ENCODE measurements at places on chromosomes 7 and 10.
A peak's percentile ranks its signal among the peaks of the same experiment; 100 is the strongest.

GRCh38 chr7:106165337-106165736 lies 53.2 kb upstream of the SYPL1 start:
- no peak for DNase-seq

DNA sequence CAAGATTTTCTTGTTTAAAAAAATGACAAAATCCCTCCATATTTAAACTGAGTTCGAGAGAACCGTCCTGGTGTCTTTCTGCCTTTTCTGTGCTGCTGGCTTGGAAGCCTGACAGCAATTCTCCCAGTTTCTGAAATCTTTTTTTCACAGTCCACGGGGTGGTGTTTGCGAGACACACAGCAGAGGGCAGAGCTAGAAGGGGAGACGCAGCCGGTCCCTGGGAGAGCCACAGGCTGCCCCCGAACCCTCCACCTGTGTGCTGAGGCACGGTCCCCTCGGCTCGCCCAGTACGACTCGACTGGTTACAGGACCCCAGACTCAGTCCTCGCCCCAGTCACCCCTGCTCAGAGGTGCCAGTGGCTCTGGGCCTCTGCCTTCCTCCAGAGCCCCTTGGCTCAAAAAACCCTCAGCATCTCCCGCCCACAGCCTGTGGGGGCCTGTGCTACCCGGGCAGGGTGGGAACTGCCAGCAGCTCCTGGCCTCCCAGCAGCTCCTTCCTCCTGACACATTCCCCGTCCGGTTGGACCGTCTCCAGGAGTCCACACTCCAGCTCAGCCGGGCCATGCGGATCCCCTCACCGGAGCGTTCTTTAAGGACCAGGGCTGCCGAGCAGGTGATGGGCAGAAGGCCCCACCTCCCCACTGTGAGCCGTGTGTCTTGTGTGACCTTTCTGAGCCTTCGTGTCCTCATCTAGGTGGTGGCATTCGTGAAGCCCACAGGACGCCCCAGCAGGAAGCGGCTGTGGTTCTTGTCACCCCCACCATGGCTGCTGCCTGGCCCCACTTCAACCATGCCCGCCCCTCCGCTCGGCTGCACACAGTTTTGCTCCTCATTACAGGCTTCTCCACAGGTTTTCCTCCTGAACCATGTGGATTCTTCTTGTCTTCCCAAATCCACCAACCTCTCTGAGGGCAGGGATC lies 52.3 kb upstream of the EN2 start:
- no peak for DNase-seq

GRCh38 chr10:80356989-80357850 lies 639 bp downstream of the DYDC2 start:
- DNase-seq = no peak

DNA sequence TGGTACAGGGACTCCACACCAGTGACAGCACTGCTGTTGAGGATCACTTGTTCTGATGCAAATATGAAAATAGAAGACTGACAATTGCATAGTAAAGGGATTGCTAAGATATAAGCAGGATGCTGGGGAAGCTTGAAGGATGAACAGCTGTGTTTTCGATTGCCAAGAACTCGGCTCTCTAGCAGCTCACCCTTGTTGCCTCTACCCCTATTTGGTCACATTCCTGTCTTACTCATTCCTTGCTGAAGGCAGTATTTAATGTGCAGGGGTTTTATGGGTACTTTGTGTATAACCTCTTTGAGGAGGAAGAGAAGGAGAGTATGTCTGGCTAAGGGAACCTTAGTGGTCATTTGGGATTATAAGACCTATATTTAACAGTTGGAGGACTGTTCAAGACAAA lies 218.8 kb downstream of the AUTS2 start:
- no peak for DNase-seq

GRCh38 chr7:123622660-123623386 lies 21.2 kb downstream of the ASB15 start:
- DNase-seq = no peak

DNA sequence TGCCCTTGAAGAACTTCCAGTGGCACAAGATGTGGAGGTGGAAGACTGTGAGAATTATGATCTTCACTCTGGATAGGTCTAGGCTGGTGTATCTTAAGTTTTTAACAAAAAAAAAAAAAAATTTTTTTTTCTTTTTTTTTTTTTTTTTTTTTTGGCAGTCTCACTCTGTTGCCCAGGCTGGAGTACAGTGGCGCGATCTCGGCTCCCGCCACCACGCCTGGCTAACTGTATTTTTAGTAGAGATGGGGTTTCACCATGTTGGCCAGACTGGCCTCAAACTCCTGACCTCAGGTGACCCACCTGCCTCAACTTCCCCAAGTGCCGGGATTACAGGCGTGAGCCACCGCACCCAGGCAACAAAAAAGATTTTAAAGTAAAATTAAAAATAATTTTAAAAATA lies 37.9 kb downstream of the WAPL start:
- DNase-seq = no peak

GRCh38 chr10:75043256-75044131 lies 68.0 kb upstream of the SAMD8 start:
- DNase-seq = peak; percentile 27

- DNase-seq = no peak
Measured at GRCh38 chr10:132915411-132915810, 27.0 kb downstream of the CFAP46 start.

DNA sequence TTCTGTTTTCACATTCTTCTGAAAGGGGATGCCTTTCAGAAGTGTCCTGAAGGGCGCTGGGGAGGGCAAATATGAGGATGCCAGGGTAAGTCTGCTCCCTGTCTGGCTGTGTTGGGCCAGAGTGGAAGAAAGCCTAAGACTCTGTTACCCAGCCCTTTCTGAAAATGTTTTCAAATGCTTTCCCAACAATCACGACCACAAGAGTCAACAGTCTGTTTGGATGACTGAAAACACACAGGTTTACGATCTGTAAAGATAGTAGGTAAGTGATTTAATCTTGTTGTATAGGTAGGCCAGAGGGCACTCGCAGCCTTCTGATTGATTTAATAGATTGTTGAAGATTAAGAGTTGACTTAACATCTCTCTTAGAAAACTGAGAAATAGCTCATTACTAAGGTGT lies 13.2 kb downstream of the SGPL1 start:
- DNase-seq = no peak

GRCh38 chr10:69655124-69655867 lies 25.2 kb downstream of the FAM241B start:
- no peak for DNase-seq

DNA sequence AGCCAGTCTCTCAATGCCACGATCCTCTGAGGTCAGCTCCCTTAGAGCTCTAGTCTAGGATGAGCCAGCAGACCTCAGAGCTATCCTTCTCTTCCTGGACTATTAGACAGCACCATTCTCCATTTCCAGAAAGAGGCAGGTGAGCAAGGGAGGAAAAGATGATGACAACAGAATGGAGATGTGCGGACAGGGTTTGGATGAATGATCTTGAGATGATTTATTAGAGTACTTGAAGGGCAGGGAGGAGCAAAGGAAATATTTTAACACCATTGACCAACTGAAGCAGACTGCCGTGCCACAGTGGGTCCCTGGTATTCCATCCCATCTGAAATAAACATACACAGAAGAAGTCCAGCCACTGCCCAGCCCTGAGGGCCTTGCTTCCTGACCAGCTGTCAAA lies 94.3 kb downstream of the CFAP58 start:
- DNase-seq = no peak

- DNase-seq = no peak
Measured at GRCh38 chr10:113751181-113751732, at the start of gene PLEKHS1. Gene PLEKHS1 (plus strand): TSS chr10:113751682. CDS start chr10:113755278, 3,596 bp downstream.

GRCh38 chr7:105913947-105914346 lies 37.5 kb upstream of the ATXN7L1 start:
- DNase-seq = no peak

- no peak for DNase-seq
Measured at GRCh38 chr10:102468683-102469082, 17.3 kb upstream of the C10orf95 start.

- DNase-seq = no peak
Measured at GRCh38 chr7:139112741-139113250, 3.3 kb upstream of the ZC3HAV1 start.

GRCh38 chr7:81627536-81628287 lies 142.1 kb downstream of the HGF start:
- no peak for DNase-seq

DNA sequence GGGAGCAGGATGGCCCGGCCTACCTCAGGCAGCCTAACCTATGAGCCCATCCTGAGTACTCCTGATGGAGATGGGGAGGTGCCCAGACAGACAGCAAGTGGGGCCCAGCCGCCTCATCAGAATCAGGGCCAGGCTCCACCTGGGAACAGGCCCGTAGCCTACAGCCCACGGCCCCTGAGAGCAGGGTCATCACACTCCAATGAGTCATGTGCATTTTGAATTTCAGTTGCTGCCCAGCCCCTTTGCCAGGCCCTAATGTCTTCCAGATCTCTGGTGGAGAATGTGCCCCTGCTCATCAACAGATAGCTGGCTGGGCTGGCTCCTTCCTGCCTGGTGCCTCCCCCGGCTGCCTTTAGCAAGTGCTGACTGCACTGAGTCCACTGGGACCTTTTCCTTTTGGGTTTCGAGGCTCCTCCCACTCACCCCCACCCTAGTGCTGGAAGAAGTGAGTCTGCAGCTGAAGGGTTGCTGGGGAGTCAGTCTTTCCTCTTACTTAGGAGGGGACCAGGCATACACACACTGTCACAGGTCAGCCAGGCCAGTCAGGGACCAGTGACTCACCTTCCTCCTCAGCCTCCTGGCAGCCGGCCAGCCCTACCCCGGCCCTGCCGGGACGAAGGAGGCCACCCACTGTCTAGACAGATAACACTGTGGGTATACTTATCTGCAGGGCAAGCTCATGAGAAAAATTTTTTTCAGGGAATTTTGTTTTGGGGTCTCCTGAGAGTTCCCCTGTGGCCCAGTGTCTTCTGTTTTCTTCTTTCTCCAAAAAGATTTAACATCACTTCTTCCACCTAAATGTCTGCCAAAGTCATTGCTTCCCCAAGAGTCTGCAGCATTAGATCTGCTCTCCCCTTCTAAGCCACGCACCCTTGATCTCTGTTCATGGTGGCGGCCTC lies 9.1 kb upstream of the ASIC3 start:
- DNase-seq = peak; percentile 96

DNA sequence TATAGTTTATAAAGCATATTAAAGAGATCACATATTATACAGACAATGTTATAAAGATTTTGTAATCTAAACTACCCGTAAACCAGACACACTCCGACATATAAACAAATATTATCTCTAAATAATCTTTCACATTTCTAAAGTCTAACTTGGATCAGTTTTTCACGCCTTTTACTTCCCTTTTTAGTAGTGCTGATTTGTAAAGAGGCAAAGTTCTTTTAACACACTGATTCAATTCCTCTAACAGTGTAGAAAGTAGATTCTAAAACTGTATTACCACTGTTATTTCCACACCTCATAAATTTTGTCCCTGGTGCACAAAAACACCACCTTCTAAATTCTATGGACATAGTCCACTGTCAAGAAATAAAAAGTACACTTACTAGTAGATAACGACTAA lies 230.9 kb downstream of the DOCK4 start:
- no peak for DNase-seq

GRCh38 chr10:124000792-124001201 lies 92.6 kb downstream of the CHST15 start:
- DNase-seq = peak; percentile 66

DNA sequence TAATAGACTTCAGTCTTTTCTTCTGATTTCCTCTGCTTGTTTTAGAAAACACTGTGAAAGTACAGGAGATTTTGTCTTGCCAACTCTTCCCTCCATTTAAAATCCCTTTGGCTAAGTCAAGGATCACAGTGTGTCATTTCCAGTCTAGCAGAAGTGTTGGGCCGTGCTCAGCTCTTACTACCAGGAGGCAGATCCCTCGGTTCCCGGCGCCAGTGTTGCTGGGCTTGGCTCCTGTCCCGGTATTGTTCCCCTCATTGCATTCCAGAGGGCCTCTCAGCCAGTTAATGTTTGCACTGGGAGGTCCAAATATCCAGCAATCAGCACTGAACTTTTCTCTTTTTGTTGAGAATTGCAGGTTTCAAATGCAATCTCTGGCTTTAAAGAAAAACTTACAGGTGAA lies 612.1 kb upstream of the MGMT start:
- no peak for DNase-seq

- DNase-seq = no peak
Measured at GRCh38 chr7:70589590-70589989, 542.4 kb upstream of the GALNT17 start.

- DNase-seq = no peak
Measured at GRCh38 chr7:155570171-155570958, 24.0 kb upstream of the CNPY1 start.

GRCh38 chr7:48040944-48041652 lies 5.8 kb downstream of the C7orf57 start:
- DNase-seq = no peak

DNA sequence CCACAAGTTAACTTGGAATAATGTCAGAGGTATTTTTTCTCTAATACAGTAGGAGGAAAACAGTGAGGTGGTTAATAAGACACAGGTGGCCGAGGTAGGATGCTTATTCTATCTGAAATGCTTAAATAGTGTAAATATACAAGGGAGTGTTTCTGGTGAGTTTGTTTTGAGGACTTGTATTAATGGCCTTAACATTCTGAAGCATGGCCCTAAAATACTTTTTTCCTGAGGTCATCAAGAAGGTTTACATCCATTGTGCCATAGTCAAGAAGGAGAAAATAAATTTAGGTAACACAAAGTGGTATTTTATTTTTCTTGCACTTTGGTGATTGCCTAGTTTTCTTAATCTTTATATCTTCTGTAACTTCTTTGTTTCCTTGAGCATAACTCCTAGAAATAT lies 18.8 kb downstream of the GNAI1 start:
- no peak for DNase-seq

GRCh38 chr7:147524726-147525250 lies 1065.8 kb upstream of the C7orf33 start:
- no peak for DNase-seq

GRCh38 chr7:133003052-133003910 lies 78.6 kb downstream of the CHCHD3 start:
- no peak for DNase-seq

- no peak for DNase-seq
Measured at GRCh38 chr10:14299556-14299955, 31.2 kb downstream of the FRMD4A start.

DNA sequence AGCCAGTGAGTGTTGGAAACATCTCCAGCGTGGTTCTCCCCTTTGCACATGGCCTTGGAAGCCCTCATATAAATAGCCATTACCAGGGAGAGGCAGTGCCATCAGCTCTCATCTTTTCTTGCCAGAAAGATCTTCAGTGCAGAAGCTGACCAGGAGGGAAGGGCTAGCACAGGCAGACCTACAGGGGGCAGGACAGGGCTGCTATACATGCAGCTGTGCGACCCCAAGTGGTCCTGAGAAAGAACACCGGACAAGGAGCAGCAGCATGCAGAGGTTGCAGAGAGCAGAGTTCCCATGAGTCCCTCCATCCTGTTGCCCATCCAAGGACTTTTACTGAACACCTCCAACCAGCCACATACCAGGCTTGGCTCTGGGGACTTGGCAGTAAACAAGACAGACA lies 17.1 kb downstream of the GRID1 start:
- no peak for DNase-seq

Measured in suppressor macrophage (primary cell).